Daoy (cell line): ENCODE measurements at places on chromosomes 5 and 9. TPM values are rescaled to one million over a fixed set of nuclear protein-coding genes. Genes with fewer than 3 reads are reported as not detected.

ITGA1 gene
- 7.6 and 8.6 TPM in 2 replicates for total RNA-seq

SLC25A48 gene
- not detected in 2 replicates for total RNA-seq

SLC45A2 gene
- not detected in 2 replicates for total RNA-seq

GRCh38 chr9:96031366-96031824 is 155.9 kb downstream of the ERCC6L2 start:
- peak; percentile 49 for DNase-seq

DNA sequence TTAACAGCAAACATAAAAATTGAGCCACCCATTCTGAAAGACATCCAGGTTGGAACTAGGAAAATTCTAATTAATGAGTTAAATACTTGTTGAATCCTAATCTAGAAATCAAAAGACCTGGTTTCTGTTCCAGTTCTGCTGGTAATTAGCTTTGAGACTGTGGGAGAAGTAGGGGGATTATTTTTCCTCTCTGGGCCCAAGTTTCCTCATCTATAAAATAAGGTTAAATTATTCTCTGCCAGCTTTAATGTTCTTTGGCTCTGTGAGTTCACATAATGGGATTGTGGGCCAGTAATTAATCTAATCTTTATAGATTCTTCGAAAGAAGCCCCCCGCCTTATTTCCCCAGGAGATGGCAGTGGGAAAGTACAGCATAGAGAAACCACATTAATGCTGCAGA is 104.6 kb downstream of the ENC1 start:
- no peak for DNase-seq

DNA sequence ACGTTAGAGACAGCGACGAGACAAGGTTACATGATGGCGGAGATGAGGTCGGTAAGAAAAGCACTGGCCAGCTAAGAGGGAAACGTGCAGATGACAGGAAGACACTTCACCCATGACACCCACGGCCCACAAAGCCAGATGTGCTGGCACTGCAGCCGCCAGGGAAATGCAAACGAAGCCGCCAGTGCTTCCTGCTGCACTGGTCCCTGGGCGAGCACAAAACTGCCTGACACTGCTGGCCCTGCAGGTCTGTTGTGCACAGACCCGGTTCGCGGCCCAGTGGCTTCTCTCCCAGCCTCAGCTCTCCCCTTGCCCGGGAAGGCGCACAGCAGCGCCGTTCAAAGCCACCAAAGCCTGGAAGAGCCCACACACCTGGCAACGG is 20.3 kb downstream of the QSOX2 start:
- DNase-seq, result no peak

DNA sequence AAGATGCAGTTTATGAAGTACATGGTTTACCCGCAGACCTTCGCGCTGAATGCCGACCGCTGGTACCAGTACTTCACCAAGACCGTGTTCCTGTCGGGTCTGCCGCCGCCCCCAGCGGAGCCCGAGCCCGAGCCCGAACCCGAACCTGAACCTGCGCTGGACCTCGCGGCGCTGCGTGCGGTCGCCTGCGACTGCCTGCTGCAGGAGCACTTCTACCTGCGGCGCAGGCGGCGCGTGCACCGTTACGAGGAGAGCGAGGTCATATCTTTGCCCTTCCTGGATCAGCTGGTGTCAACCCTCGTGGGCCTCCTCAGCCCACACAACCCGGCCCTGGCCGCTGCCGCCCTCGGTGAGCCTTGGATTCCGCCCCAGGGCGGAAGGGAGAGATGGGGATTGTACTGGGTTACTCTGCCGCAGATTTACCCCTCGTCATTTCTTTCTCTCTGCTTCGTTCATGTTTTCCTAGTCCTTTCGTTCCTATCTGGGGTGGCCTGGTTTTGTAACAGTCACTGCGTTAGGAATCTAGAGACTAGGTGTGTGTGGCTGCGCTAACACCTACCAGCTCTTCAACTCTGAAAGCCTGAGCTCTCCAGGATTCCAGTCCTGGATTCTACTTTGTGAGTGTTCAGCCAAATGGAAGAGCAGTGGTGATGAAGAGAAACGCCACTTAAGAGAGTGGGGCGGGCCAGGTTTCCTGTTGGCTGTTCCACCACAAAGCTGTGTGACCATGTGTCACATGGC is 638 bp downstream of the MRPS30 start:
- DNase-seq, result peak; percentile 66

SLC35A4 gene
- total RNA-seq, result 17.8 and 23.5 TPM in 2 replicates

OR1J2 gene
- not detected in 2 replicates for total RNA-seq

DNA sequence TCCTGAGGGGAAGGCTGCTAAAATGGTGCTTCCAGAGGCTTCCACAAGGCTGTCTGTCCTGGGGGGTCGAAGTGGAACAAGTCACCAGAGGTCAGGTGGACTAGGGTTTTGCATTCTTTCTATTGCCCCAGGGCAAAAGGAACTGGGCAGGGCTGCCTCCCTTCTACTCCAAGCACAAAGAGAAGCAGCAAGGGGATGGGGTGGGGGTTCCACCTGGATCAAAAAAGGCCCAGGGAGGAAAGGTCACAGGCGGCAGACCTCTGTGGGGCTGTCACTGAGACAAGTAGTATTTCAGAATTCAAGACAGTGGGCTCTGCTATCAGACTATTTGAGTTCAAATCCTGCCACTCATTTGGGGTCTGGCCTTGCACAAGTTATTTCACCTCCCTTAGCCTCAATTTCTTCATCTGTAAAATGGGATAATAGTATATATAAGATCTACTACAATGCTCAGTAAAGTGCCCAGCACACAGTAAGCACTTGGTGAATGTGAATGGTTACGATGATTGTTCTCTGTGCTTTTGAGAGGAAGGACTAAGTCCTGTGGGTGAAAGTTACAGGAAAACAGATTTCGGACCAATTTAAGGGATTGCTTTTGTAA is 1.9 kb upstream of the ARSI start:
- no peak for DNase-seq

SLC36A2 gene
- total RNA-seq, result not detected in 2 replicates

GRCh38 chr5:71974622-71975021 is 132.7 kb upstream of the MAP1B start:
- DNase-seq, result peak; percentile 63

RANBP17 gene
- total RNA-seq, result 0.09 and 0.34 TPM in 2 replicates

LAMC3 gene
- total RNA-seq, result 2.5 and 3.8 TPM in 2 replicates

- DNase-seq, result no peak
These were observed 6.0 kb upstream of the SLC12A2 start for GRCh38 chr5:128077526-128077925.

PRUNE2 gene
- 2.0 and 5.6 TPM in 2 replicates for total RNA-seq

GRCh38 chr5:134594336-134594735 is 38.3 kb downstream of the SAR1B start:
- no peak for DNase-seq

- peak; percentile 96 for DNase-seq
These were observed 595 bp downstream of the PDLIM7 start for GRCh38 chr5:177496727-177497291.

DNA sequence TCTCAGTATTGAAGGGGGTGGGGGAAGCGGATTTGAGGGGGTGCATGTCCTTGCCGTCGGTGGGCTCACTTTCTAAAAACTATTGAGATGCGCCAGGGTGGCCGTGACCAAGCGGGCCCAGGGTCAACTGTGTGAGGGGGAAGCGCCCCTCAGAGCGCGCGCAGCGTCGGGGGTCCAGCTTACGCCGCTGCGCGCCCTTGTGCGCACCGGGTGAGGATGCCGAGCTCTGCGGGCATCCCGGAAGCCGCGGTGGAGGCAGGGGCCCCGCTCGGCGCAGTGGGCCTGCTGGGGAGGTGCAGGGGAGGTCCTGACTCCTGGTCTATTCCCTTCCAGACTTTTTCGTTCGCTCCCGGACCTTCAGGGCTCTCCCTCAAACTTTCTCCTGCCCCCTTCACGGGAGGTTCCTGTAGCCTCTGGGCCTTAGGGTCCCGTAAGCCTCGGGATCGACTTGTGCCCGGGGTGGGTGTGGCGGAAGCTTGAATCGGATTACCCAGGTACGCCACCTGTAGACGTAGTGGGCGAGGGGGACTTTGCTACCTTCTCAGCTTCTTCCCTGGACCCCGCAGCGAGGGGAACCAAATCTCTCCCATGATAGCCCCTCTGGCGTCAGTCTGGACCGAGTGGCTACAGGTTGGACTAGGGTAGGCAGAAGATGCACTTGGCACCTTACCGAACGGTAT is 2.5 kb upstream of the PRDM6 start:
- DNase-seq, result no peak

- DNase-seq, result no peak
These were observed 146.3 kb downstream of the ERCC6L2 start for GRCh38 chr9:96021551-96022444.

DNA sequence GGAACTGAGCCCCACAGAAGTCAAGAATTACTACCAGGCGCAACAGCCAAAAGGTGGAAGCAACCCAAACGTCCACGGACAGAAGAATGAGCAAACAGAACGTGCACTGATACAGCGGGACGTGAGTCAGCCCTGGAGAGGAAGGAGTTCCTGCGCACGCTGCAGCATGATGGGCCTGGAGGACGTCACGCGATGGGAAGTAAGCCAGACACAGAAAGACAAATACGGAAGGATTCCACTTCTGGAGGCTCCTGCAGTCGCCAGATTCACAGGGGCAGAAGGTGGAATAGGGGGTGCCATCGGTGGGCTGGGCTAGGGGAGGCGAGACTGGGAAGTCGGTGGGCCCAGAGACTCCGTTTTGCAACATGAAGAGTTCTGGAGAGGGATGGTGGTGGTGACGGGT is 80.3 kb upstream of the PHYKPL start:
- DNase-seq, result peak; percentile 94

DNA sequence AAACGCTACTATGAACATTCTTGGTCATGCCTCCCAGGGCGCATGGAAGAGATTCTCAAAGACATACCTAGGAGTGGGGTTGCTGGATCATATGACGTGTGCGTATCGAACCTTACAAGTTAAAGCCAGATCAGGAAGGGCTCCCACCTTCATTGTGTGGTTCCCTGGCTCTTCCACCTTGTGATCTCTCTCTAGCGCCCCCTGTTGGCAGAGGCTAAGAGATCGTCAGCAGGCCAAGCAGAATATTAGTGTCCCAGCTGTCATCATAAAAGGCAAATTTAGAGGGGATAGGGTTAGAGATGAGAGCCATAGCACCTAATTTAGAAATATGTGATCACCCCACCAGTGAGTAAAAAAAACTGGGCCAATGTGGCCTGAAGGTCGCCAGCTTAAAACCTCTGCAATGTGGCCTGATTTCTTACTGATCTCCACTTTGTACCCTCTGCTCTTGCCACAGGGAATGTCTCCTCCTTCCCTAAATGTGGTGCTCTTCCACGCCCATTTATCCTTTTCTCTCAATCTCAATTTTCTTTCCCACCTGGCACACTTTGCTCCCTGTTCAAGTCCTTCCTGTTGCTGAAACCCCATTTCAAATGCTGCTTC is 91.7 kb upstream of the SHB start:
- peak; percentile 72 for DNase-seq

GRCh38 chr5:3510642-3511417 is 84.8 kb upstream of the IRX1 start:
- DNase-seq, result peak; percentile 75

GRCh38 chr9:34577400-34578240 is 11.9 kb downstream of the CNTFR start:
- no peak for DNase-seq

ROPN1L gene
- 0.40 TPM in 1 of 2 replicates, not detected in the other for total RNA-seq

DNA sequence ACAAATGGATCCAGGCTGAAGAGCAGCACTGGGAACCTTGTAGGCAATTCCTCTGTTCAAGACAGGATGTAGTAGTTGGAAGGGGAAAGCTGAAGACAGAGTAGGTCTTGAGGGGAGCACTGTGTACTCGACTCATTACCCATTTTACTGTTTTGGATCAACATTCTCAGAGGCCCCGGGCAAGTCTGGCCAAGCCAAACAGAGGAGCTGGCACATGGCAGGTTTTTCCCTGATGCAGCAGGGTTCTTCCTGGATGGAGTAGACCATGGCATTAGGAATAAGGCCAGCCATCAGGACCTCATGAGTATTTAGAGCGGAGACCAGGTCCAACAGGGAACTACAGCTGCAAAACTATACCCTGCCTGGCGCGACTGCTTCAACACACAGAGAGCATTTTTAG is 4.4 kb downstream of the SVEP1 start:
- peak; percentile 9 for DNase-seq

DNA sequence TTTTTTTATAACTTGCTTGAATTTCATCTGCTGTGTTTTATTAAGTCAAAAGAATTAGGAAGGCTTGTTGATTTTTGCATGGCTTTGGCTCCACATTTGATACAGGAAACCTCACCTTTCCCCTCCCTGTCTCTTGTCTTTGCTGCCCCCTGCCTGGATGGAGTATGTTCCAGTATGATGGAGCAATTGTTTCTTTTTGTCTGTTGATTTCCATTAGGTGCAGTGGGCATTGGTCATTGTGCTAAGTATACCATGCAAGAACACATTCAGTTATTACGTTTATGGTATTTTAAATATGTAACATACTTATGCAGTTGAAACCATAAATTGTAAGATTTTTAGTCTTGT is 19.6 kb downstream of the TJP2 start:
- DNase-seq, result no peak

DNA sequence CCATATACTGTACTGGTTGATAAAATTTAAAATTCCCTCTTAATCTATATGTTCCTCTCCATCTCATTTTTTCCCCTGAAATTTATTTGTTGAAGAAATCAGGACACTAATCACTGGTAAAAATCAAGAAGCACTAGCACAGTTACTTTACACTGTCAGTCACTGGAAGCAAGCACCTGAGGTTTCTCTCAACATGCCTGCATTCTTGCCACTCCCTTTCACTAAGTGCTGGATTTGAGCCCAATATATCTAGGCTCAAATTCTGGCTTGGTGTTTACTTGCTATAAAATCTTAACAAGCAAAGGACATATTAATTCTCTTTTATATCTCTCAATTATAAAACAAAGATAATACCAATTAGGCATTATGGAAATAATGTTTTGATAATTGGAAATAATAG is 58.6 kb downstream of the DIAPH1 start:
- peak; percentile 5 for DNase-seq

NTNG2 gene
- total RNA-seq, result 1.9 and 2.6 TPM in 2 replicates

GRCh38 chr9:87435189-87435880 is 62.3 kb upstream of the DAPK1 start:
- no peak for DNase-seq

DNA sequence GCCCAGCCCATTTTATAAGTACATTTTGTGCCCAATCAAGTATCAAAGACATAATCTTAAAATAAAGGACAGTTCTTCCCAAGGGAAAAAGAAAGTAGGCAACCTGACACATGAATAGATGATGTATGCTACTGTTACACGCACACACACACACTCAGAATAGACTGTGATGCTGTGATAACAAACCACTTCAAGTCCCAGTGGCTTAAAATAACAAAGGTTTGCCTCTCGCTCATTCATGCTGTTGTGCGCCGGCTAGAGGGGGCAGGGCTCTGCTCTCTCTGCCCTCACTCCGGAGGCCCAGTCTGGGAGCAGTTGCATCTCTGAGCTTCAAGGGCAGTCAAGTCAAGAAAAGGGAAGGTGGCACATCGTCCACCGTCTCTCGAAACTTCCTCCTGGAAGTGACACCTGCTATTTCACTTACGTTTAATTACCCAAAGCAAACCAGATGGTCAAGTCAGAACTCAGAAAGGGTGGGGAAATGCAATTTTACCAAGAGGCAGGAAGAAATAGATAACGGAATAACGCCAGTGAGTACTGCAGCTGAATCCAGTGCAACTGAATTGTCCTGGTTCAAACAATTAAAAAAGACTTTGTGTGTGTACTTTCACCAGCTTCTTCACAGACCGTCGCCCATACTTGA is 43.3 kb downstream of the ANKRD33B start:
- DNase-seq, result peak; percentile 54
